Chondrocyte (in vitro differentiated cells): ENCODE measurements at places on chromosomes 7 and 10.
A peak's percentile ranks its signal among the peaks of the same experiment; 100 is the strongest.

DNA sequence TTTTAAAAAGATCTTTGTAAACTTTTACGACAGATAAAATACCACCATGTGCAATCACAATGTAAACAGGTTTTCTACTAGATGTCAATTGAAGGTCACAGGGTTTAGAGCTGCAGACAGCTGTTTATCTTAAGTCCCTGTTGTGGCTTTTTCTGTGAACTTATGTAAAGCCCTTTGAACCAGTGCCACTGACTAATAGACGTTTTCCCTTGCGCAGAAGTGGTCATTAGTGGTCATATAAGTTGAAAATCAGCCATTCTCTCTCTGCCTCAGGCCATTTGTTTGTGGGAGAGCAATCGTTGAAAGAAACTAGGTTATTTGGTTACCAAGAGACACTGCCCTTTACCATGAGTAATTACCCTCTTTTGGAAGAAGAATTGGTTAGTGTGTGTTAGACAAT is 23.9 kb downstream of the CACNB2 start:
- no peak overlapping the region for H3K4me3 ChIP-seq
- H3K4me1 ChIP-seq = peaks cover 13% of the 10 kb centered on the region
- no peak overlapping the region for H3K27ac ChIP-seq
- DNase-seq = no peak
- H3K27me3 ChIP-seq = peaks cover 21% of the 10 kb centered on the region
- no peaks in the 10 kb centered on the region for H3K36me3 ChIP-seq

- H3K4me1 ChIP-seq = no peaks in the 10 kb centered on the region
- H3K36me3 ChIP-seq = no peaks in the 10 kb centered on the region
- H3K27me3 ChIP-seq = peaks cover 2% of the 10 kb centered on the region
- H3K4me3 ChIP-seq = no peak overlapping the region
- no peak overlapping the region for H3K27ac ChIP-seq
These were observed 400.5 kb upstream of the GRM3 start for GRCh38 chr7:86243171-86243570.

- no peak overlapping the region for H3K27ac ChIP-seq
- peaks cover 13% of the 10 kb centered on the region for H3K4me1 ChIP-seq
- H3K36me3 ChIP-seq = no peaks in the 10 kb centered on the region
- H3K4me3 ChIP-seq = no peak overlapping the region
- no peaks in the 10 kb centered on the region for H3K27me3 ChIP-seq
These were observed 21.0 kb downstream of the RNLS start for GRCh38 chr10:88562152-88562551.

DNA sequence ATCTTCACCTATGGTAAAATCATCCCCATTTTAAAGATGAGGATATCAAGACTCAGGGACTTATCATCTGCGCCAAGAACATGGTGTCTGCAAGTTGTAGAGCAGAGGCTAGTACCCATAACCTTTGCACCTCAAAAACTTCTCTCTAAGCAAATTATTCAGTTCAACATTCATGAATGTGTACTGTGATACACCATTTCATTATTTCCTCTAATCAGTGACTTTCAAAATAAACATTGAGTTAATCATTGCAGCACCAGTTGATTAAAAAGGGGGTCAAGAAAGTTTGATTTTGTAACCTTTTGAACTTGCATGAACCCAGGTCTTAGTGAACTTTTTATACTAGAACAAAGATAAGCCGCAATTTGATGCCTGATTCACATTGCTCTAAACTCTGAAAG is 47.6 kb upstream of the CYP2C8 start:
- no peak for DNase-seq
- no peaks in the 10 kb centered on the region for H3K4me1 ChIP-seq
- peaks cover 6% of the 10 kb centered on the region for H3K27me3 ChIP-seq

DNA sequence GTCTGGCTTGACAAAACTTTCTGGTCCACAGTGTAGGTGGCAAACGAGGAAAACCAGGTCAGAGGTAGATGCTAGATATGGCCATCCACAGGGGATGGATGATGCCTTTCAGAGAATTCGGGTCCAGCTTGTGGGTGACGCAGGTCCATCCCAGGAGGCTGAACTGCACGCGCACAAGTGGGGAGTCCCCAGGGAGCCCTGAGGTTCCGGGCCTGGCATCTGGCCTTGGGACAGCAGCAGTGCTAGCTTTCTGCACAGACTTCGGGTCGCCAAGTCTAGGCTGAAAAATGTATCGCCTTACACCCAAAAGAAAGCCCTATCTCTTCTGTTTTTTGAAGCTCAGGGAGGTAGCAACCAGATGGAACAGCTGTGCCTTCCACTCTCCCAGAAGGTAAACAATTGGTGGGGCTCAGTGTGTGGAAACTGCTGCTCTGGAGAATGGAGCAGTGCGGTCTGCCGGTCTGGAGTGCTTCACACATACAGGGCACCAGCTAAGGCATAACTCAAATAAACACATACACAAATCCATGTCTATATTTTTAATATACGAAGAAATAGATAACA is 119.3 kb upstream of the ACBD5 start:
- H3K27ac ChIP-seq = no peak overlapping the region
- H3K36me3 ChIP-seq = no peaks in the 10 kb centered on the region
- H3K4me1 ChIP-seq = no peaks in the 10 kb centered on the region
- H3K27me3 ChIP-seq = no peaks in the 10 kb centered on the region

- no peak overlapping the region for H3K4me3 ChIP-seq
- no peak for DNase-seq
- H3K27me3 ChIP-seq = no peaks in the 10 kb centered on the region
These were observed 8.8 kb upstream of the LAMB4 start for GRCh38 chr7:108138911-108139310.

- peak overlapping the region; percentile 12 for H3K27ac ChIP-seq
- no peak overlapping the region for H3K4me3 ChIP-seq
- no peak for DNase-seq
- H3K27me3 ChIP-seq = no peaks in the 10 kb centered on the region
- peaks cover 10% of the 10 kb centered on the region for H3K36me3 ChIP-seq
These were observed 137.2 kb upstream of the GPR22 start for GRCh38 chr7:107332488-107333269.

GRCh38 chr10:130479926-130480325 is 343.7 kb downstream of the GLRX3 start:
- H3K36me3 ChIP-seq = no peaks in the 10 kb centered on the region
- no peak overlapping the region for H3K27ac ChIP-seq
- H3K4me1 ChIP-seq = no peaks in the 10 kb centered on the region

GRCh38 chr10:114077815-114078219 is 34.2 kb downstream of the ADRB1 start:
- DNase-seq = no peak
- H3K4me1 ChIP-seq = no peaks in the 10 kb centered on the region
- no peaks in the 10 kb centered on the region for H3K36me3 ChIP-seq
- no peak overlapping the region for H3K4me3 ChIP-seq

- DNase-seq = no peak
- no peaks in the 10 kb centered on the region for H3K36me3 ChIP-seq
- no peaks in the 10 kb centered on the region for H3K27me3 ChIP-seq
- H3K27ac ChIP-seq = no peak overlapping the region
- H3K4me1 ChIP-seq = no peaks in the 10 kb centered on the region
These were observed 92.4 kb upstream of the SGCE start for GRCh38 chr7:94748376-94748775.

- DNase-seq = no peak
- no peaks in the 10 kb centered on the region for H3K36me3 ChIP-seq
- H3K4me1 ChIP-seq = peaks cover 17% of the 10 kb centered on the region
- no peak overlapping the region for H3K4me3 ChIP-seq
- no peak overlapping the region for H3K27ac ChIP-seq
- H3K27me3 ChIP-seq = no peaks in the 10 kb centered on the region
These were observed 203.2 kb downstream of the ARL4A start for GRCh38 chr7:12890586-12890985.

- H3K4me1 ChIP-seq = peaks cover 5% of the 10 kb centered on the region
- no peaks in the 10 kb centered on the region for H3K27me3 ChIP-seq
- no peak for DNase-seq
- H3K36me3 ChIP-seq = peaks cover 7% of the 10 kb centered on the region
- H3K4me3 ChIP-seq = no peak overlapping the region
- no peak overlapping the region for H3K27ac ChIP-seq
These were observed 17.6 kb upstream of the SCIN start for GRCh38 chr7:12552876-12553275.

GRCh38 chr7:143023047-143023446 is 3.9 kb downstream of the OR9A2 start:
- no peaks in the 10 kb centered on the region for H3K27me3 ChIP-seq
- H3K36me3 ChIP-seq = no peaks in the 10 kb centered on the region
- no peak for DNase-seq
- no peak overlapping the region for H3K27ac ChIP-seq

GRCh38 chr7:149598721-149599308 is 101.2 kb upstream of the ZNF746 start:
- peaks cover 23% of the 10 kb centered on the region for H3K36me3 ChIP-seq
- no peak overlapping the region for H3K4me3 ChIP-seq
- no peak overlapping the region for H3K27ac ChIP-seq
- no peaks in the 10 kb centered on the region for H3K27me3 ChIP-seq

DNA sequence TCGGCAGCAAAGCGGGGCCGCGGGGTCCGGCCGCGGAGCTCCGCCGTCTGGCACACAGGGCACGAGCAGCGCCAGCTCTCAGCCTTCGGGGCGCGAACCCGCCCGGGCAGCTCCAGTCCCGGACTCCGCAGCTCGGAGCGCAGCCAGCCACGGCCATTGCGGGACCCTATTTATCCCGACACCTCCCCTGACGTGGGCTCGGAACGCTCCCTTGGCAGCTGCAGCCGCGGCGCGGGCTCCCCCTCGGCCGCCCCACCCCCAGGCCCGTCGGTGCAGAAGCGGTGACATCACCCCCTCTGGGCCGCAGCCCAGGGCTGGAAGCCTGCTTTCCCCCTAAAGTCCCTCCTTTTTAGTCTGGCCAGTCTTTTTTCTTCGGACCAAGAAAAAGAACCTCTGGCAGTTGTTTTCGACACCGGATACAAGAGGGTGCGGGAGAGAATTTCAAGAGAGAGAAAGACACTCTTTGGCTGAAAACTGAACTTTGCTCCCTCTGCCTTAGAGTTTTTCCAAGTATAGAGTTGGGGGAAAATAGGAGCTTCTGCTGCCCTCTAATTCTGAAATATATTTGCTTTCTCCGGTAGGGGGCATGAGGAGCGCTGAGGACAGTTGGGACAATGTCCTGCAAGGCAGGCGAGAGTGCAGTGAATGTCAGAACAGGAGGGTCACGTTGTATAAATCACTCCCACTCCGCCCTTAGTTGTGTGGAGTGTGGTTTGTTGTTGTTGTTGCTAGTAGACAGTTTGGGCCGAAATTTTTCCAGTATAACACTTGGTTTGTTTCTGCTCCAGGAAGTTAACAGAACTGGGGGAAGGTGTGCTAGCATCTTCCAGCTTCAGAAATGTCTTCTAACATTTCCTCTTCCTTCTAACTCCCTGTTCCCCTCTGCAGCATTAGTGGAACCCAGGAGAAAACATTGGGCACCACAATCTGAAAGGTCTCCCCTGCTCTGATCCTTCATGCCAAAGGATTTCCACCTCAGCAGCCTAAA is at the start of gene SFRP4:
SFRP4 (minus strand) TSS at position 145 of the 988 bp plus-strand sequence. CDS start 280 bp downstream, outside the sequence.
- DNase-seq = no peak
- H3K27me3 ChIP-seq = peaks cover 40% of the 10 kb centered on the region
- H3K4me1 ChIP-seq = peaks cover 26% of the 10 kb centered on the region
- H3K4me3 ChIP-seq = peak within 1 kb of the TSS; percentile 66
- no peak within 1 kb of the TSS for H3K27ac ChIP-seq

GRCh38 chr7:123773481-123773880 is 24.7 kb upstream of the WASL start:
- no peaks in the 10 kb centered on the region for H3K27me3 ChIP-seq
- DNase-seq = no peak
- H3K36me3 ChIP-seq = no peaks in the 10 kb centered on the region
- no peak overlapping the region for H3K27ac ChIP-seq

- no peak for DNase-seq
- H3K27me3 ChIP-seq = no peaks in the 10 kb centered on the region
- H3K4me3 ChIP-seq = no peak overlapping the region
- no peak overlapping the region for H3K27ac ChIP-seq
- peaks cover 27% of the 10 kb centered on the region for H3K4me1 ChIP-seq
- H3K36me3 ChIP-seq = peaks cover 15% of the 10 kb centered on the region
These were observed 2.7 kb downstream of the RHBDD2 start for GRCh38 chr7:75881436-75882095.

DNA sequence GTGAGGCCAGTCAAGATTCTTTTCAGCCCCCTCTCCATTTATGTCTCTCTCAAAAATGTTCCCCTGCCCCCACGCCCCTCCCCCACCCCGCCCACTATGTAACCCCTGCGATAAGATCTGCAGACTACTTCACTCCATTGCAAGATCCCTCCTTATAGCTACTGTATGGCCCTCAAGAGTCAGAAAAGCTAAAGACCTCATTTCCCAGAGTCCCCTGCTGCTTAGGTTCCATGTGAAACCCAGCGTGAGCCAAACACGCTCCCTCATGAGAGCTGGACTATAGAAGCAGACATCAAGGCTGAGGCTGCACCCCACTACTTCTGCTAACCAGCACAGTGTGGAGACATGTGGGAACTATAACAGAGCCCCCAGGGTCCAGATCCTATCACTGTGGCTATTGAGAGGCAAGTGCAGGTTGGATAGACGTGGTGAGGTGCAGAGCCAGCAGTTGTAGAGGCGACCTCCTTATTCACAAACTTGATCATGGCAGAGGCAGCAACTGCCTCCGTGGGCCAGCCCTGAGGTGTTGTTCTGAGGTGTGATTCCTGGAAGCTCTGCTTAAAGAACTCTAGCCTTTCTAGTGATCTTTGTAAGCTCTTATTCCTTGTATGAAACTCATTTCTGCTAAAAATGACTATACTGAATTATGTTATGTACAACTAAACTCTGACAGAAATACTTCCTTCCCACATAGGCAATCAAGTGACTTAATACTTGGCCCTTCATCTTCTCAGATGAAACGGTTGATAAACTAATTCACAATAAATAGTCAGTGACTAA is 117.0 kb upstream of the ARID5B start:
- no peak for DNase-seq
- no peaks in the 10 kb centered on the region for H3K27me3 ChIP-seq
- no peak overlapping the region for H3K27ac ChIP-seq
- no peak overlapping the region for H3K4me3 ChIP-seq
- H3K4me1 ChIP-seq = peaks cover 35% of the 10 kb centered on the region

GRCh38 chr10:49505589-49505988 is 33.3 kb downstream of the ERCC6 start:
- peaks cover 23% of the 10 kb centered on the region for H3K4me1 ChIP-seq
- DNase-seq = no peak
- no peak overlapping the region for H3K4me3 ChIP-seq
- H3K27ac ChIP-seq = no peak overlapping the region

GRCh38 chr10:84665883-84666463 is 337.6 kb downstream of the CCSER2 start:
- no peak for DNase-seq
- H3K4me3 ChIP-seq = no peak overlapping the region
- peaks cover 2% of the 10 kb centered on the region for H3K27me3 ChIP-seq
- no peak overlapping the region for H3K27ac ChIP-seq

DNA sequence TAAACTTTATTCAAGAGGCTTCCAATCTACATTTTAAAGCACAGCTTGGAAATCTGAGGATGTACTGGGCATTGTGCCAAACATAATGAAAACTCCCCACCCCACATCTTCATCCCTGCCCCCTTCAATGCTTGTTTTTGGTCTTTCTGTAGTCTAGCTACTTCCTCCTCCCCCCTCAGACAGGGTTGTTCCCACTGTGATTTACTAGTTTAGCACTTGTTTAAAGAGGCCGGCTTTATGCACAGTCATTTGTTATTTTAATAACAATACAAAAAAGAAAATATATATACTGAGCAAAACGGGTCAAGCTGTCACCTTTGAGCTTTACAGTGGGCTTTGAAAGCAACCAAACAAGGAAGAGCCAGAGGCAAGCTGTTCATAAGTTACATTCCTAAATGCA is 132.6 kb downstream of the CHRM2 start:
- no peak overlapping the region for H3K4me3 ChIP-seq
- H3K4me1 ChIP-seq = peaks cover 61% of the 10 kb centered on the region
